ENCODE measurements at places on chromosomes 4 and X.

DNA sequence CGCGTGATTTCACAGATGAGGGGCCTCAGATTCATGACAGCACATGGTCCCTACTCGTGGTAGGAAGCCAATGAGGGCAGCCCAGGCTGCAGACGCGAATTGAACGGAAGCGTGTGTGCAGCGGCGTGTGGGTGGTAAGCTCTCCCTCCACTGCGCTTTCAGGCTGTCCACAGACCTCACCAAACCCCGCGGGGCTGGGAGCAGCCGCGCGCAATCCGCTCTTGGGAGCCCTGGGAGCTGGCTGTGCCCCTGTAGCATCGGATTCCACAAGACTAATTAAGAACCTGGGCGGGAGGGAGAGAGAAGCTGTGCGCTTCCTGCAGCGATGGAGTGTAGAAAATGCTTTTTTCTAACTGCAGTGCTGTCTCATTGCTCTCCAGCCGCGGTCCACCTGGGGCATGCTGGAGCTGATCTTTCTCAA lies 134.9 kb downstream of the STOX2 start:
- DNase-seq: no peak

- DNase-seq: no peak
Measured at GRCh38 chrX:41512394-41512793, 65.3 kb downstream of the NYX start.

GRCh38 chr4:11069083-11069482 lies 359.6 kb downstream of the HS3ST1 start:
- DNase-seq: no peak

- DNase-seq: no peak
Measured at GRCh38 chrX:133602881-133603280, 187.6 kb upstream of the GPC4 start.

- DNase-seq: no peak
Measured at GRCh38 chr4:55546506-55546755, 278 bp downstream of the CLOCK start.

- no peak for DNase-seq
Measured at GRCh38 chrX:129065895-129066294, 457.4 kb downstream of the SMARCA1 start.

DNA sequence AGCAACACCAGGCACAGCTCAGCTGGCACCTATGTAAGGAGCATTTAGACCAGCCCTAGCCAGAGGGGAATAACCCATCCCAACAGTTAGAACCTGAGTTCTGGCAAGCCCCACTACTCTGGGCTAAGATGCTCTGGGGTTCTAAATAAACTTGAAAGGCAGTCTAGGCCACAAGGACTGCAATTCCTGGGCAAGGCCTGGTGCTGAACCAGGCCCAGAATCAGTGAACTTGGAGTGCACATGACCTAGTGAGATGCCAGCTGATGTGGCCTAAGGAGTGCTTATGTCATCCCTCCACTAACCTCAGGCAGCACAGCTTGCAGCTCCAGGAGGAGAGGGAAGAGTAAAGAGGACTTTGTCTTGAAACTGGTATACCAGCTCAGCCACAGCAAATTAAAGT lies 7.6 kb upstream of the PRRG3 start:
- DNase-seq: no peak

DNA sequence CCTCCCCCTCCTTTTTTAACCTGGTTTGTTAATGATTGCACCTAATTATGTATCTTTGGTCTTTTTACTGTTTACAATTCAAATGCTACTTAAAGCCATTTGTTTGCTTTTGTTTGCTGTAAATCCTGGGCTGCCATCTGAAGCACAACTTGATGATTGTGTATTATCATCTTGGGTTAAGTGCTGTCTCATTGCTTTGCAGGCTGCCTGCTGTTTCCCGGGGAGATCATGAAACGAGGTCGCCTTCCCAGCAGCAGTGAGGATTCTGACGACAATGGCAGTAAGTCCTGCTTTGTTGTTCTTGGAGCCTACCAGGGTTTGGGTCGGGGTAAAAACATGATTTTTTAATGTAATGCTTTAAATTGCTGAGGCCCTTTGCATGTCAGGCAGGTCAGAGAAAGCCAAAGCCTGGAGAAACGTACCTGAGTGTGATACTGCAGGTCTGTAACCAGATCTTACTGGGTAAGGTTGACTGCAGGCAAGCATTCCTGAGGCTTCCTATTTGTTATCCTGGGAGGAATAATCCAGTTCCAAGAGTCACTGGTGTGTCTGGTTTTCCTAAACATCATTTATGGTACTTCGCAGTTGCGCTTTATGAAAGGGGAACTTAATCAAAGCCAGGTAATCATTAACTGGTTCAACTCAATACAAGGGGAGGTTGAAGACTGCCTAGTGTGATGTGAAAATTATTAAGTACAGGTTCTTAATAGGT lies 22.2 kb downstream of the JADE1 start:
- no peak for DNase-seq

GRCh38 chrX:151081016-151081415 lies 95.4 kb upstream of the GPR50 start:
- no peak for DNase-seq

DNA sequence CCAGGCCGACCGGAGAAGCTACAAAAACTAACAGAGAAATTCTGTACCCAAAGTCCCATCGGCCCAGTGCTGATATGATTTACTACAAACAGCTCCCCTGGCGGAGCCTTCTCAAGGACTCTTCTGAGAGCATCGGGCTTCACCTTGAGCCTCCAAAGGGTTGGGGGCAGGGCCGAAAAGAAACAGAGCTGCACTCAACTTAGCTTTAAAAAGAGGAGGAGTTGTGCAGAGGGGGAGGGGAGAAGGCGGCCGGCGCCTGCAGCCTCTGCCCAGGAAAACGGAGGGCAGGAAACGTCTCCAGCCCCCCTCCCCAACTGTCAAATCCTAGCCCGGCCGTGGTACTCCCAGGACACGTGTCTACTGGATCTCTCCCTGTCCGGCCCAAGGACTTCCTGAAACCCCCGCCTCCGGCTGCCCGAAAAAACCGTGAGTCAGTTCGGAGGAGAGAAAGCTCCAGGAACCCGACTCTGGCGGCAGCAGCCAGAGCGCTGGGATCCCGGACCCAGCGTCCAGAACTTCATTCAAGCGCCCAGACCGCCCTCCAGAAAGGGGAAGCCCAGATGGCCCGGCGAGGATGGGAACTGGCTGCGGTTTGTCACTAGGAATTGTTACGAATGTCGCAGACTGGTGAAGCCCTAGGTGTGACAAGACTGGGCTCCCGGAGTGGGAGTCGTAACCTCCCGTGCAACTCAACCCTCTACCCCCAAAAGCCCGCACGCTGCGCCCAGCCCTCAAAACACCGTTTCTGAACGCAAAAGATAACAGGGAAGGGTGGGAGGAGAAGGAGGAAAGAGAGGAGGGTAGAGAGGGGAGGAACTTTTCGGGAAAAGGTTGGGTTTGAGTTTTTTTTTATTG lies 973 bp downstream of the ADAMTS3 start:
- DNase-seq: no peak

DNA sequence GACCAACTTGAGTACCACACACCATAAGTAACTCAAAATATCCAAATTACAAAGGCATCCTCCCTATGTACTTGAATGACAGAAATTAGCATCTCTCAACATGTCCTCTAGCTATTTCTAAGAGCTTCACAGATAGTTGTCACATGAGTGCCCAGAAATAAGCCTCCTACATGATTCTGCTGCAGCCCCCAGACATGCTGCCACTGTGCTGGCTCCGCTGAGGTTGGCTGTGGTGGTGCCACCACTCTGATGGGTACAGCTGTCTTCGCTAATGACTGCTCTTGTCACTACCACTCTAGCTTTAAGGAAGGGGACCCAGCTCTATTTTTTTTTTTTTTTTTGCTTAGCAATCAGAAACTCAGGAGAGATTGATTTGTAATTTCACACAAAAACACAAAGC lies 256.0 kb downstream of the GRXCR1 start:
- DNase-seq: no peak

DNA sequence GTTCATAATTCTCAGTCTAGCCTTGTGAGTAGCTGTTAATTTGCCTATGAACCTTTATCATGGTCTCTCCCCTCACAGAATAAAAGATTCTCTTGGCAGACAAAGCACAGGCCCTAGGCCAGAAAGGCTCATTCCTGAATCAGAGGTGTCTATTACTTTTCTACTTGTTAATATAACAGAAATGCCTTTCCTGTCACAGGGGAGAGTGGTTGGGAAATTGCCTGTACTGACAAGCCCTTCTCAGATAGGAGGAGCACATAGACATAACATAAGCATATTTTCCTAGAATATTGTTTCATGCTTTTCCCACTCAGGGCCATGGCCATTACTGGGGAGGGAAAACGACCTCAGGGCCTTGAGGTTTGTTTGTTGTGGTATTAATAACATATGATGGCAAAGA lies 308.3 kb downstream of the BMPR1B start:
- DNase-seq: no peak

DNA sequence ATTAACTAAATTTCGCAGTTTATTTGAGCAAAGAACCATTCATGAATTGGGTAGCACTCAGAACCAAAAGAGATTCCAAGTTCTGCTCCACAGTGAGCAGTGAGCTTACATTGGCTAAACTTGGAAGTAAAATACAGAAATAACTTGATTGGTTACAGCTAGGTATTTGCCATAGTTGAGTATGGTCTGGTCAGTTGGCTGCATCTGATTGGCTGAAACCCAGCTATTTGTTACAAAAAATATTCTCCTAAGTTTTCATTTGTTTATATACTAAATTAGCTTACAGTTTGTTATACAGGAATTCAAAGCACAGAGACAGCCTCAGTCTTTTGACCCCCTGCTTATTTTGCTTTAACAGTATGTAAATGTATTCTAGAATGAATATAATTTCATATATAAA lies 215.1 kb downstream of the RELL1 start:
- DNase-seq: no peak

- DNase-seq: no peak
Measured at GRCh38 chrX:150196285-150196684, 166.8 kb upstream of the MAMLD1 start.

GRCh38 chrX:115576676-115577075 lies 15.7 kb downstream of the PLS3 start:
- no peak for DNase-seq

All from activated CD4-positive, CD25-positive, alpha-beta regulatory T cell treated with anti-CD3 and anti-CD28 coated beads, Interleukin-2, amount 50 U/mL, for 72 hours (primary cell).